Activated naive CD4-positive, alpha-beta T cell treated with Interleukin-2 at 50 U/mL for 16 hours (primary cell): ENCODE measurements at places on chromosomes 12 and 14.

DNA sequence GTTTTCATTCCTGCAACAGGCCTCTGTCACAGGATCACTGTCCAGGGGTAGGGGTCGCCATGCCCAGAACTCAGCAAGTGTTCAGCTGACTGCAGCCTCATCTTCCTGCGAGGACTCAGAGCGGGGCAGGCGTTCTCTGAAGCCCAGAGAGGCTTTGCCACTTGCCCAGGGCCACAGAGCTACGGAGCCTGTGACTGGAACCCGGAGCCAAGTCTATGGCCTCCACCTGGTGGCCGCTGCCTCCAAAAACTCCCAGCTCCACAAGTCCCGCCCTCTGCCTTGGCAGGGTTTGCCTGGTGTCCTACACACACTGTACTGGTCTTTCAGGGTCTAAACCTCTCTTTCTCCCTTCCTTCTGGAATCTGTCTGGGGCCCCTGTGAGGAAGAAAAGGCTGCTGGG, 8.7 kb upstream of the PPP1R13B start:
- no peak for DNase-seq

- DNase-seq: no peak
Measured at GRCh38 chr12:32499048-32499447, 99.7 kb downstream of the FGD4 start.

- DNase-seq: no peak
Measured at GRCh38 chr12:8603856-8604255, 8.8 kb downstream of the AICDA start.

DNA sequence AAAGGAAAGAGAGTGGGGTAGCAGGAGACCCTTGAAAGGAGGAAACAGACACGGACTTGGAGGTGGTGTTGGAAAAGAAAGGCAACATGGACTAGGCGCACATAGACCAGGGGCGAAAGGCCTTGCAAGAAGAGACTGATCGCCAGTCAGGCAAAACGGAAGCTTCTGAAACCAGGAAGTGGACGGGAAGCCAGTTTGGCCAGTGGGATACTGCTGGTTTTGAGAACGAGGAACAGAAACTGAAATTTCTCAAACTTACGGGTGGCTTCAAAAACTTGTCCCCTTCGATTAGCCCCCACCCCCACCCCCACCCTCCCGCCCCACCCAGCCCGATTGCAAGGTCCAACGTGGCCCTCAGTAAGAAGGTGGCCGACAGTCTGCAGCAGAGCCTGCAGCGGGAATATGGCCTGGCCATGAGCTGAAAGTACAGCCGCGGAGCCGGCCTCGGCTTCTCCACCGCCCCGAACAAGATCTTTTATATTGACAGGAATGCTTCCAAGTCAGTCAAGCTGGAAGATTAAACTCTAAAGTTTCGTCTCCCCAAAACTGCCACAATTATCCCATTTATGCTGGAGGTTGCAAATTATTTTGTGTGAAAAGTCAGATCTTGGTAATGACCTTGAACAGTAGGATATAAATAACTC, 364.7 kb downstream of the BCAT1 start:
- DNase-seq: no peak

DNA sequence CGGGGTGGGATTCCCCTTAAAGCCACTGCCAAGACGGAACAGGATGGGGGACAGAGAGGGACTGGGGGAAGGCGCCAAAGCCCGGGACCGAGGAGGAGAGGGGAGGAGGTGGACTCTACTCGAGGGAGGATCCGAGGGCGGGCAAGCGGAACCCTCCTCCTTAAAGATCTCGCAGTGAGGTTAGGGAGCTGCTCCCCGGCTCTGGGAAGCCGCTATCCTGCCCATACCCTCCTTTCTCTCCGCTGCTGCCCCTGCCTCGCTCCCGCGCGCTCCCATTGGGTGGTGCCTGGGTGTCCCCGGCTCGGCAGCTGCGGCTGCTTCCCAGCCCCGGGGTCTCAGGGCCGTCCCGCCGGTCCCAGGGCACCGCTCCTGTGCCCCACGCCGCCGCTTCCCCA, 16.4 kb downstream of the KRT18 start:
- DNase-seq: no peak

GRCh38 chr14:58796242-58797009, 158.7 kb downstream of the DACT1 start:
- DNase-seq: no peak

- DNase-seq: no peak
Measured at GRCh38 chr12:131397493-131398181, 313.3 kb upstream of the SFSWAP start.

- DNase-seq: no peak
Measured at GRCh38 chr12:25087596-25087995, 107.4 kb downstream of the DNAI7 start.

GRCh38 chr12:92341065-92341668, 195.5 kb upstream of the BTG1 start:
- no peak for DNase-seq
